ENCODE measurements at places on chromosomes 11 and 22.
A peak's percentile ranks its signal among the peaks of the same experiment; 100 is the strongest.

GRCh38 chr22:45296628-45297297, 12.0 kb downstream of the UPK3A start:
- no peak for DNase-seq

- no peak for DNase-seq
These were observed 843 bp downstream of the OPCML start for GRCh38 chr11:133531458-133531857.

- DNase-seq: no peak
These were observed 630 bp downstream of the PIK3IP1 start for GRCh38 chr22:31291481-31292235.

DNA sequence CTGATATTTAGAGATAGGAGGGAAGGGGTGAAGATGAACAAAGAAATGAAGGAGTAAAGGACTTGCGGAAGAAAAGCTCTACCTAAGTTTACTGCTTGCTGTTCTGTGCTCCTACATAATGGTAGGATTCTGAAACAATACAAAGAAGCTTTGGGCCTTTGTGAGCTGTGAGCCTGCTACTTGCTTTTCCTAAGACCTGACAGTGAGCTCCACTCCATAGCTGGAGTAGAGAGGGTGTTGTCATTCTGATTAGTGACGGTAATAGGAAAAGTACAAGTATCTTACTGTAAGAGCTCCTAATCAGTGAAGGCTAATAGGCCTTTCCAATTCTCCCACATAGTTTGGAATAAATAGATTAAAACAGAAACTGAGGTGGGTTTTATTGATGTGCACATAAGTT, 75.9 kb downstream of the PARVA start:
- DNase-seq: no peak

GRCh38 chr22:50305923-50306566, 1.4 kb downstream of the PLXNB2 start:
- DNase-seq: no peak

DNA sequence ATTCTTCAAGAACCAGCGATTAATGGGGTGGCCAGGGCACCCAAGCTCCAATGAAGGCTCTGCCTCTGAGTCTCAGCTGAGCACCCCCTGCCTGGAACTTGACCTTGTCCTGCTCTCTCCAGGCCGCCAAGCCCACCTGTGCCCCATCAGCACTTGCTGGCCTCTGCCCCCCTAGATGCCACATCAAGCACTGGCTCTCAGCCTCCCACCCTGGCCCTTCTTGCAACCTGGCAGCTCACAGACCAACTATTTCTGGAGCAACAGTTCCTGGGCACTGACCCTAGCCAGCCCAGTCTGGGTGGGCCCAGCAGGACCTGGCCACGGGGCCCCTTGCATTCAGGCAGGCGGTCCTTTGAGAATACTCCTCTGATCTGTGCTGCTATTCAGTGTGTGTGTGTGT, 98.8 kb upstream of the PITPNB start:
- no peak for DNase-seq

DNA sequence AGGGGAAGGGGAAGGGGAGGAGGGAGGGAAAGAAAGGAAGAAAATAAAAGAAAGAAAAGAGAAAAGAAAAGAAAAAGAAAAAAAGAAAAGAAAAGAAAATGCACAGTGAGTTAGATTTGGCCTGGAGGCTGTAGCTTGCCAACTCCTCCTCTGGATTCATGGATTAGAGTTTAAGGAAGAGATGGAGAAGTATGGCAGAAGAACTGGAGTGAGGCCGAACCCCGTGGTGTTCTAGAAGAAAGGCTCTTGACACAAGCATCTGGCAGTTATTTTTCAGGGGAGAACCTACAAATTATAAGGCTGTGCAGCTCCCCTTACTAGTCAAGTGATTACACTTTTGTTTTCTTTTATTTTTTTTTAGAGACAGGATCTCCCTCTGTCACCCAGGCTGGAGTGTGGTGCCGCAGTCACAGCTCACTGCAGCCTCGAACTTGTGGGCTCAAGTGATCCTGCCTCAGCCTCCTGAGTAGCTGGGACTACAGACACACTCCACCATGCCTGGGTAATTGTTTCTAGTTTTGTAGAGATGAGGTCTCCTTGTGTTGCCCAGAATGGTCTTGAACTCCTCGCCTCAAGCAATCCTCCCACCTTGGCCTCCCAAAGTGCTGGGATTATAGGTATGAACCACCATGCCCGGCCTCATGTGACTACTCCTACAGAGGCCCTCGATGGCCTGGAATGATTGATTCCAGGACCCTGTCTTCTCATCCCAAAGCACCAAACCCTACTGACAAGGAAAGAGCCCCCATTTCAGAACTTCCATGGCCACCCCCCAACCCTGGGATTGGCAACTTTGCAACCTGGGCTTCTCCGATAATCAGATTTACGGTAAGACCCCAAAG, 19.5 kb downstream of the ZNF74 start:
- DNase-seq: no peak

DNA sequence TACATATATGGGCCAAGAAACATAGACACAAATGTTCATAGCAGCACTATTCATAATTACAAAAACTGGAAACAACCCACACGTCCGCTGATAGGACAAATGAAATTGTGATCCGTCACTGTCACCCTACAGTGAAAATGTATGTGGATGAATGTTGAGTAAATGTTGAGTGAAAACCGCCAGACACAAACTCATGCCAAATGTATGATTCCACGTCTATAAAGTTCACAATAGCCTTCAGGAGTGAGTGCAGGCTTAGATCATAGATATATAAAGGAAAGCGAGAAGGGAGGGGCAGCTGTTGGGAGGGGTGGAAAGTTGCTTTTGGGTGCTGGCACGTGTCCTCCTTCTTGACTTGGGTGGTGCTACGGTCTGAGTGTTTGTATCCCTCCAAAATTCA, 33.6 kb downstream of the DBX1 start:
- DNase-seq: no peak

DNA sequence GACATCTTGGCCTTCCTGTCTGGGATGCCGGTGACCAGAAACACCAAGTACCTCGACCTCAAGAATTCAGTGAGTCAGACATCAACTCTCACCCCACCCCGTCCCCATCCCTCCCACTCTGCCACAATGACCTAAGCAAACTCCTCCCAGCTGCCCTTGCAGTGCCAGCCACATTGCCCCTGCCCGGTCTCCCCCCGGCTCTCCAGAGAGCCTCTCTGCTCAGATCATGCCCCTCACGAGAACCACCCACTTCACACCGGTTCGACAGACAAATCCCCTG, 23.6 kb upstream of the MYRF start:
- DNase-seq: no peak

GRCh38 chr11:1222491-1223345, at the start of gene MUC5B:
TSS of gene MUC5B (plus strand) at chr11:1223066. CDS start at chr11:1223124, 58 bp downstream.
- DNase-seq: no peak

DNA sequence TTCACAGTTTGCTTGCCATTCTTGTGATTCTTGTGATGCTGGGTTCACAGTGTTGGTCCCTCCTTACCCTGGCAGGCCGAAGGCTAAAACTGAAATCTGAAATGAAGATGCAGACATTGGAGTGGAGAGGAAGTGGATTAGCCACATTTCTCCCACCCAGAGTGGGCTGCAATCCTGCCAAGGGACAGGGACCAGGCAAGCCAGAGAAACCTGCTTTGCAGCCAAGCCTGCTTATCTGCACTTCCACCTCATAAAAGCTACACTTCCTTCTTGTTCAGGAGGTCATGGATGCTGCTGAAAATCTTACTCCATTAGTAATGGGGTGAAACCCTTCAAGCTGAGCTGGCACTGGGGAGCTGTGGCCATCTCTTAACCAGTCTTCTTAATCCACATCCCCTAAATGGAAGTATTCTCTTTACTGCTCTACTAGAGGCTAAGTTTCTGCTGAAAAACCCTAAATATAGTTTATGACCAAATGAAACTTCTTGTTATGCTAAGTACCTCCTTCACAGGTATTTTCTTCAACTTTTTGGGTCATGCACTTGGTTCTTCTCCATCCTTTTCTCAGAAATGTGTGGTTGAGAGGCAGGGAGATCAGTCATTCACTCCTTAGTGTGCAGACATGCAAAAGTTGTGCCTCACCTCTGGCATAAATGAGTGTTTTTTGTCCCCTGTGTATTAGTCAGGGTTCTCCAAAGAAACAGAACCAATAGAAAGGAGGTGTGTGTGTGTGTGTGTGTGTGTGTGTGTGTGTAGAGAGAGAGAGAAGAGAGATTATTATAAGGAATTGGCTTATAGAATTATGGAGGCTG, 133.9 kb upstream of the BMAL1 start:
- DNase-seq: no peak

- DNase-seq: peak; percentile 50
These were observed 7.2 kb upstream of the PLXNB2 start for GRCh38 chr22:50314455-50315288.

DNA sequence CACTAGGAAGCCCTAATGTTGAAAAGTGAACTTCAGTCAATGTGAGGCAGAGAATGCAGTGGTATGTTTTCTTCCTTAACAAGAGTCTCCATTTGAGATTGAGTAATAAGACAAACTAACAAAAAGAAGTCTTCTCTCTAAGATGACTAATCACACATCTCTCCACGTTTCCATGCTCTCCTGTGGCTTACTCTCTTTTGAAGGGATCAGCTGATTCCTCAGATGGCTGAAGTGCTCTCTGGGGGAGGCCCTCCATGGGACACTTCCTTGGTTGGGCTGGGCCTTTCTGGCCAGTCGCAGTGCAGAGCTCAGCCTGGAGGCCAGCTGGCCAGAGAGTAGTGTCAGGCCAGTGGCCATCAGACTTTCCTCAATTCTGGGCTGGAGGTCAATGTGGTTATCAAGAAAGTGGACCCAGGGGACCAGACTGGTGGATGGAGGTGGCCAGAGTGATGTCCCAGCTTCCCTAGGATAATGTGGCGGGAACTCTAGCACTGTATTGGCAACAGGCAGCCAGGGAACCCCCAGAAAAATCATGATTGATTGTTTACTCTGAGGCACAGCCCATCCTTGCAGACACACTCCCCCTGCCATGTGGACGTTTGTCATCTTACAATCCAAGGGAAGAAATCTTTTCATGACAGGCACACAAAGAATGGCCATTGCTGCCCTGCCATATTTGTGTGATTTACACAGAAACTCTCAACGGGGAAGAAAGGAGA, 14.5 kb downstream of the CSRP3 start:
- no peak for DNase-seq

DNA sequence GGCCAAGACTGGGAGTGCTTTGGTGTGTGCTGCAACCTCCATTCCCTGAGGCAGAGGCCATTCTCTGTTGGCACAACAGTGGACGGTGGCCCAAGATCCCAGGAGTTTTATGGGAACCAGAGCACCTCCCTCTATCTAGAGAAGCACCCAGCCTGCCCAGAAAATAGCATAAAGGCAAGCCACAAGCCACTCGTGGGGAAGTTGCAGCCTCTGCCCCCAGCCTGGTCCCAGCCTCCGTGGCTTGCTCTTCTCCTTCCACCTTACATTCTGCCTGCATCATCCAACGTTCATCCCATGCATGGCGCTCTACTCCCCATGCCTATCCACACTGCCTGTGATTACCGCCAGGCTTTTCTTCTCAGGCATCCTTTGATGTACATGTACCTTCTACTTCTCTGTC, 15.8 kb downstream of the IL17RA start:
- no peak for DNase-seq

GRCh38 chr11:19768197-19768596, 55.6 kb downstream of the NAV2 start:
- DNase-seq: no peak

DNA sequence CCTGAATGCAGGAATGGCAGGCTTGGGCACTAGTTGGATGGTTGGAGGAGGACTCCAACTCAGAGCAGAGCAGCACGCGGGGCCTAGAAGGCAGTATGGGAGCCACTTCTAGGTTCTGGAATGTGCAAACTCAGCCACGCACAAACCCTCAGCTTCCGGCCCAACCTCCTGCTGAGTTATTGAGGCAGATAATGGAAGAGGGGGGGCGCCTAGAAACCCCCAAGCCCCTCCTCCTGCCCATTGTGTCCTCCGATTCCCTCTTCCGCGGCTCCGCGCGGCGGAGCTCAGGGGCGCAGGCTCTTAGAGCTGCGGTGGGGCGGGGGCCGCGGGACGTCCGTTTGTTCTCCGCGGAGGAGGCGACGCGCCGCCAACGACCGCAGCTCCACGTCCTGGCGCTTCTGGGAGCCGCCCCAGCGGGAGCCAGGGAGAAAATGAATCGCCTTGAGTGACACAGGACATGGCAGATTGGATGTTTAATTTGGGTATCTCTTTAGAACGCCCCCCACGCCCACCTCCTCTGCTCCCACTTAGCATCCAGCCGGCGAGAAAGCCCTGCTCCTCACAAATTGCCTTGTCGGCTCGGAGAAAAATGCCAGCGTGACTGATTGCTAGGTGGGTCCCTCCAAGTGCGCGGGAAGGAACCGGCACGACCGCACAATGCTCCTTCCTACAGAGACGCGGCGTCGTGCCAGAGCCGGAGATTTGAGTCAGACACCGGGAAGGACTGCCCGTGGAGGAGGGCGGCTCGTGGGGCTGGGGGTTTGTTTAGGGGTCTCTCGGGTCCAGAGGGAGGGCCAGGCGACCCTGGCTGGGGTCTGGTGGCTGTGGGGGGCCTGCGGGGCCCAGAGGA, 144.6 kb downstream of the NECTIN1 start:
- DNase-seq: no peak

DNA sequence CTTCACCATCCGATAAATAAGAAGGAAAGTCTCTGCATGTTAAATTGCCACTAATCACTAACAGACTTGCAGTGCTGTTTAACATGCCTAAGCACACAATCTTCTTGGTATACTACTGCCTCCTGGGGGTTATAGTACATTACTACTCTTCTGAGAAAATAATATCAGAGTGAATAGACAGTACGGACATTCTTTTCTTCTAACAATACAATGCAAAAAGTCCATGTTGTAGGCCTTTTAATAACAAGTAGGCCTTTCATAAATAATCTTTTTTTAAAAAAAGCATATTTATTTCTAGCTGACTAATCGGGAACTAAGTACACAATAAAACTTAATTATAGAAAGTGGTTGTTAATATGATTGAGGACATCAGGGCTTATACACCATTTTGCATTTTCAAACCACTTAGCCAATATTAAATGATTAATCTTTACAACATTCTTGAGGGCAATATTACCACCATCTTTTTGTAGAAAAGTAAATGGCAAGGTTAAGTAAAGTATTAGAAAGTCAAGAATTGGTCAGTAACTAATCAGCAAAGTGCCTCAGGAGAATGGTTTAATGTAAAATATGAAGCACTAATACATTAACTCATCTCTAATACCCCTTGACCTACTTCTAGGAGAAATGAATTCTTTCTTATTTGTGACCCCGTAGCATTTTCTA, 84.7 kb downstream of the TTC28 start:
- peak; percentile 76 for DNase-seq

- no peak for DNase-seq
These were observed 10.2 kb upstream of the APOL6 start for GRCh38 chr22:35638001-35638400.

- DNase-seq: no peak
These were observed 49.8 kb downstream of the RRP8 start for GRCh38 chr11:6553634-6554033.
